ENCODE measurements at places on chromosomes 2 and 18. TPM values are rescaled to one million over a fixed set of nuclear protein-coding genes. Genes with fewer than 3 reads are reported as not detected.

DNA sequence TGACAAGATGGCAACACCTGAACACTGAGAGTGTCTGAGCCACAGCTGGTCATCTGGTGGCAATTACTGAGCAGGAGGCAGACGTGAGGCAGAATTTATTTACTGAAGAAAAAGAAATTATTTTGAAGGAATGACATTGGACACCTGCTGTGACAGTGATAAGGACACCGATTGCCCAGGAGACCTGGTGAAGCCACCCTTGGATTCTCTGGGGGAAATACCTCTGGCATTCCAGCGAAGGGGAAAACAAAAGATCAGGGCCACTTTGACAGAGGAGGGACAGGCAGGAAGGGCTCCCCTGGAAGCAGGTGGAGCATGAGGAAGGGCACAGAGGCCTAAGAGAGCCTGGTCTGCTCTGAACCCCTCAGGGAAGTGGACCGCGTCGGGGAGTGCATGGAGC is 85.4 kb upstream of the ALPP start:
- no peaks in the 10 kb centered on the region for H3K4me1 ChIP-seq
- H3K27me3 ChIP-seq, result no peaks in the 10 kb centered on the region
- H3K4me3 ChIP-seq, result no peak overlapping the region
- no peak for DNase-seq

GRCh38 chr18:52610451-52611115 is 270.6 kb downstream of the DCC start:
- H3K4me1 ChIP-seq, result no peaks in the 10 kb centered on the region
- no peak overlapping the region for H3K27ac ChIP-seq
- DNase-seq, result no peak

- no peak for DNase-seq
- peak overlapping the region; percentile 87 for H3K27ac ChIP-seq
- H3K27me3 ChIP-seq, result no peaks in the 10 kb centered on the region
Measured at GRCh38 chr2:231781798-231782726, 980 bp upstream of the PDE6D start.

DNA sequence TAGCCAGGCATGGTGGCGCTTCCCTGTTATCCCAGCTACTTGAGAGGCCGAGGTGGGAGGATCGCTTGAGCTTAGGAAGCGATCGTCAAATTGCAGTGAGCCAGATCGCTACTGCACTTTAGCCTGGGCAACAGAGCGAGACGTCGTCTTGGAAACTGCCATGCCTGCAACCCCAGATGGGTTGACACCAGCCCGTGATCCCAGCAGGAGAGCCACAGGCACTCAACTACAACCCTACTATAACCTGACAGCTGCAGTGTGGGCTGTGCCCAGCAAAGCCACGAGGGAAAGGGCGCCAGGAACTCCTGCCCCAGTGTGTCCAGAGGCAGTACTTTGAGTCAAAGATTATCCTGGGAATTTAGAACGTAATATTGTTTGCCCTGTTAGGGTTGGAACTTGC is 85.6 kb downstream of the SS18 start:
- no peak overlapping the region for H3K27ac ChIP-seq
- no peak for DNase-seq
- H3K4me3 ChIP-seq, result no peak overlapping the region
- H3K4me1 ChIP-seq, result no peaks in the 10 kb centered on the region

The RAB17 gene
- 3.5 TPM for total RNA-seq

DNA sequence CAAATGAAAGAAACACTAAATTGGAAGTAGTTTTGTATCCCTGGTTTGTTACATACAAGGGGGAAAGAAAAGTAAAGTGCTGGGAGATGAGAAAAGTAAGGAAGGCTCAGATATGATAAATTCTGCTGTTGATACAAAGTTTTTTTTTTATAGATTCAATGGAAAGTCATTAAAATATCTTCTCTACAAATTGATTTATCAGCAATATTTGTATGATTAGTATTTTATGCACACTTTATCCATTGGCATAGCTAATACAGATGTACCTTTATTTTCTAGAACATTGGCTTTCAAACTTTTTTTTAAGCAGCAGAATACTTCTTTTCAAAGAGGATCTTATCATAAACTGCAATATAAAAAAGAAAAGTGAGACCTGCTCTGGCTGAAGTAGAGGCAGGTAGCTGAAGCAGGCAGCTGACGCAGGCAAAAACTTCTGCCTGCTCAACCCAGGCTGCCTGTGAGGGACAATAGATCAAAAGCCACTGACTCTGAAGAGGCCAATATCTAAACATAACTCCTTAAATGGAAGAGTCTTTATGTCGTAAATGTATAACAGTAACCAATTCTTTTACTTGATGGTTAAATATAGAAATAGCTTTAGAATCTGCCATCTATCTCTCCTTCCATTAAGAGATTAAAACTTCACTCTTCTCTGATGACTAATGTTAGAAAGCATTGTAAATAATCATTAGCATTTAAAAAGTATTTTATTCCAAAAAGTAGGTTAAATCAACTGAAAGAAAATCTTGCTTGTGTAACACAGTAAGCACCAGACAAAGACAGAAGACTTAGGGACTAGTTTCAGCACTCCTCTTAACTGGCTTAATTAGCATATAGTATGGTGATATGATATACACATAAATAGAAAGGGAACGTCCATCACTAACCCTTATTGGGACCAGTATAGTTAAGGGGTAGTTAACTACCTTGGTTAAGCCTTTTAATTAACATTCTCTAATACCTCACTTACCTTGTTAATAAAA is 174.2 kb downstream of the SLC39A10 start:
- no peaks in the 10 kb centered on the region for H3K36me3 ChIP-seq
- H3K4me3 ChIP-seq, result no peak overlapping the region
- no peak for DNase-seq
- no peaks in the 10 kb centered on the region for H3K4me1 ChIP-seq

The LIPG gene
- not detected for total RNA-seq

The PLA2R1 gene
- 24.5 TPM for total RNA-seq

- no peak overlapping the region for H3K27ac ChIP-seq
- DNase-seq, result no peak
- no peak overlapping the region for H3K4me3 ChIP-seq
- no peaks in the 10 kb centered on the region for H3K36me3 ChIP-seq
- no peaks in the 10 kb centered on the region for H3K27me3 ChIP-seq
Measured at GRCh38 chr18:69380324-69380723, 20.4 kb upstream of the DOK6 start.

GRCh38 chr2:75375646-75376582 is 176.6 kb upstream of the TACR1 start:
- H3K27me3 ChIP-seq, result no peaks in the 10 kb centered on the region
- H3K4me3 ChIP-seq, result no peak overlapping the region
- H3K4me1 ChIP-seq, result no peaks in the 10 kb centered on the region

DNA sequence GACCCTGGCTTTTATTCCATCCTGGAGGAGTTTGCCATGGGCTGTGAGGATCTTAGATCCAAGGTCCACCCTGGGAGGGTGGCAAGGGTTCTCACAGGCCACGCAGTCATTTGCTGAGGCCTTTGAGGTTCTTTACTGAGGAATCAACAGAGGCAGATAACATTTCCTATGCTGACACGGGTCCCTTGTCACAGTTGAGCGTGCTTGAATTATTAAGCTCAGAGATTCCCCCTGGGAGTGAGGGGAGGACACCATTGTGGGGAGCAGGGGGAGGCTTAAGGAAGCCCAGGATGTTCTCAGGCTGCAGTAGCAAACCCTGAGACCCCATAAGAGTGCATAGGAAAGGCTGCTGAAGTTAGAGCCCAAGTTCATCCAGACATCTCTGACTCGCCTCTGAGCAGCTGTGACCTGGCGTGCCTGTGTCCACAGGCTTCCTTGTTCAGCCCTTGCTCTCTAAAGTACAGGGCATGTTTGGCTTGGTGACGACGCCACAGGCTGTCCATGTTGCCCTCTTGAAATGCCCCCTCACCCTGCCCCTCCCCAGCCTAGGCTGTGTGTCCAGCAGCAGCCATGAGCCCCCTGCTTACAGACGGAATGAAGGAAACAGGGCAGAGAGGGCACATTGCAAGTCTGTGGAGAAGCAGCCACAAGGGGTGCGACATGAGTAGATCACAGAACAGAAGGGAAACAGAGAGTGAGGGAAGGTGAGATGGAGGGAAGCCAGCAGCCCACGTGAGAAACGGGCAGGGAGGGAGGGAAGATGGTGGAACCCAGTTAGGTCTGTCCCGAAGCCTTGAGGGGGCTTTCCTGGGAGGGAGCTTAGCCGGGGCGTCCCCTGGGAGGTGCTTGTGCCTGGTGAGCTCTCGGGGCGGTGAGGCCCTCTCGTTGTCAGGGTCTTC is 34.0 kb downstream of the NAPG start:
- H3K27me3 ChIP-seq, result no peaks in the 10 kb centered on the region
- H3K27ac ChIP-seq, result no peak overlapping the region
- no peak overlapping the region for H3K4me3 ChIP-seq
- no peaks in the 10 kb centered on the region for H3K4me1 ChIP-seq
- H3K36me3 ChIP-seq, result no peaks in the 10 kb centered on the region

- peak overlapping the region; percentile 22 for H3K27ac ChIP-seq
- no peaks in the 10 kb centered on the region for H3K36me3 ChIP-seq
- peaks cover 5% of the 10 kb centered on the region for H3K4me1 ChIP-seq
- DNase-seq, result no peak
- H3K27me3 ChIP-seq, result no peaks in the 10 kb centered on the region
Measured at GRCh38 chr18:22703883-22704585, 229.1 kb upstream of the RBBP8 start.

- no peak for DNase-seq
- no peaks in the 10 kb centered on the region for H3K27me3 ChIP-seq
- no peak overlapping the region for H3K4me3 ChIP-seq
- H3K4me1 ChIP-seq, result peaks cover 9% of the 10 kb centered on the region
- no peaks in the 10 kb centered on the region for H3K36me3 ChIP-seq
Measured at GRCh38 chr18:61988100-61988499, 95.3 kb upstream of the RNF152 start.

The FOXI3 gene
- not detected for total RNA-seq

DNA sequence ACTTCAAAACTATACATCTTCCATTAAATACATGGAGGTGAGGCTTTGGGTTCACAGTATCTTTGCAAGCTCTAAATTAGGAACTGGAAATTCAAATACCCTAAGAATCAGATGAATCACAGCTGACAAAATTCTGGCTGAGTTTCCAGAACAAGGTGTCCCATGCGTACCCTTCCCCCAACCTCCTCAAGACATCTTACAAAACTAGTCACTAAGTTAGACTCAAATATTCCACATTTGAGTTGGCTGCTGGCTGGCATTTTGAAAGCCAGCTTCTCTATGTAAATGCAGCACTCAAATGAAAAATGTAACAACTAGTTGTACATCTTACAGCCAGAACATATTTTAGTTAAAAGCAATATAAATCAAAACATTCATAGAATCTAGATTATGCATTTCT is 131.0 kb upstream of the ARL5A start:
- no peak overlapping the region for H3K27ac ChIP-seq
- DNase-seq, result no peak
- H3K27me3 ChIP-seq, result no peaks in the 10 kb centered on the region
- no peaks in the 10 kb centered on the region for H3K36me3 ChIP-seq
- no peaks in the 10 kb centered on the region for H3K4me1 ChIP-seq

- no peak overlapping the region for H3K27ac ChIP-seq
- DNase-seq, result no peak
- no peaks in the 10 kb centered on the region for H3K4me1 ChIP-seq
- no peaks in the 10 kb centered on the region for H3K27me3 ChIP-seq
- no peaks in the 10 kb centered on the region for H3K36me3 ChIP-seq
Measured at GRCh38 chr2:10518470-10519393, 70.6 kb upstream of the ODC1 start.

The STAT1 gene
- 83.0 TPM for total RNA-seq

DNA sequence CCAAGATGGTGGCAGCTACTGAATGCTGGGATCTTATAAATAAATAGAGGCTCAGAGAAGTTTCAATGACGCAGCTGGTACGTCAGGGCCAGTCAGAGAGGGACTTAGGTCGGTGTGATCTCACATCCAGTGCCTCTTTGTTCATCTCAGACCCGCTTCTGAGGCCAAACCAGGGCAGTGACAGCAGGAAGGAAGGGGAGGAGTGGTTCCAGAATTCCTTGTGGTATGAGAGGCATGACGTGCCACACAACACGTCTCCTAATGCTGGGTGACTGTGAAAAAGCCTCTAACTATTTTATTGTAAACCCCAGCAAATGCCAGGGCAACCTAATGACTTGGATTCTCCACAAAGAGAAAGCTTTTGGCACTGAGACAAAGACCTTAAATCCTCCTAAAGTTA is 423.3 kb downstream of the LPIN1 start:
- H3K27me3 ChIP-seq, result no peaks in the 10 kb centered on the region
- H3K4me1 ChIP-seq, result peaks cover 15% of the 10 kb centered on the region
- peak overlapping the region; percentile 77 for H3K27ac ChIP-seq
- no peaks in the 10 kb centered on the region for H3K36me3 ChIP-seq
- peak; percentile 61 for DNase-seq

DNA sequence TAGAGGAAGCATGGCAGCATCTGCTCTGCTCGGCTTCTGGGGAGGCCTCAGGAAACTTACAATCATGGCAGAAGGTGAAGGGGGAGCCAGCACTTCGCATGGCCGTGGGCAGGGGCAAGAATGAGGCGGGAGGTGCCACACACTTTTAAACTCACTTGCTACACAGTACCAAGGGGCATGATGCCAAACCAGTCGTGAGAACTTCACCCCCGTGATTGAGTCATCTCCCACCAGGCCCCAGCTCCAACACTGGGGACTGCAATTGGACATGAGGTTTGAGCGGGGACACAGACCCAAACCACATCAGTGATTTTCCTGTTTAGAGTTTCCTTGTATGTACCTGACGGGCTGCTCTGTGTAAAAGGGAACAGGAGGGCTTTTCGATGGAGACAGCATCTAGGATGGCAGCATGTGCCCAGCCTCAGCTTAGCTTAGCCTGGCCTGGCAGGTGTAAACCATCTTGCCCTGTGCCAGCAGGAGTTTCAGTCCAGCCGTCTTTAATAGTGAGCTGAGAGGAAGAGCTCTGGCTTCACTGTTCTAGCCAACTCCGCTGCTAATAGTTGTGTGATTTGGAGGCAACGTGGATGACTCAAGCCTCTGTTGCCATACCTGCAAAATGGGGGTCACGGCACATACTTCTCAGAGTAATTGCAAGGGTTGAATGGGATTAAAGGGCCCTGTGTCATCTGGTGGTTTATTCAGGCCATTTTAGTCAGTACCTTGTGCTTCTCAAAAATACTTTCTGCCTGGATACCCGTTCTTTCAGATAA is 101.8 kb downstream of the ASAP2 start:
- DNase-seq, result no peak
- H3K4me3 ChIP-seq, result no peak overlapping the region
- H3K27me3 ChIP-seq, result no peaks in the 10 kb centered on the region
- peak overlapping the region; percentile 44 for H3K27ac ChIP-seq
- H3K36me3 ChIP-seq, result no peaks in the 10 kb centered on the region

DNA sequence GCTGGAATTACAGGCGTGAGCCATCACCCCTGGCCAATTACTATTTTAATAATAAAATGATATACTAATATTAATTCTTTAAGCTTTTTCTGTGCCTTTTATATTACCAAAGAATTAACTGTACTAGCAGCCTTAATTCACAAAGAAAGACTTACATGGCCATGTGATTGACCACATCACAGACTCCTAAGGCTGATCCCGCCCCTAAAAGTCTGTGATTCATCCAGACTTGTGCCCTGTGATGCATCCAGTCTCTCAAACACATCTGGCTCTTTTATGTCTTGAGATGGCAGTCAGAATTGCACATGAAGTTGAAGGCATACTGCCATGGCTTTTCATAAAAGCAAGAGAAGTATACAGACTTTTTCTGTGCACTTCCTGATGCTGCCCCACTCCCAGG is 91.7 kb downstream of the DTNA start:
- no peaks in the 10 kb centered on the region for H3K27me3 ChIP-seq
- H3K36me3 ChIP-seq, result no peaks in the 10 kb centered on the region
- no peaks in the 10 kb centered on the region for H3K4me1 ChIP-seq
- DNase-seq, result no peak
